ENCODE measurements at places on chromosomes 16 and 17.
A peak's percentile ranks its signal among the peaks of the same experiment; 100 is the strongest.

- DNase-seq: no peak
Observed at GRCh38 chr17:55931446-55931845, 180.6 kb downstream of the PCTP start.

- DNase-seq: no peak
Observed at GRCh38 chr16:30166202-30166902, 17.1 kb upstream of the CORO1A start.

DNA sequence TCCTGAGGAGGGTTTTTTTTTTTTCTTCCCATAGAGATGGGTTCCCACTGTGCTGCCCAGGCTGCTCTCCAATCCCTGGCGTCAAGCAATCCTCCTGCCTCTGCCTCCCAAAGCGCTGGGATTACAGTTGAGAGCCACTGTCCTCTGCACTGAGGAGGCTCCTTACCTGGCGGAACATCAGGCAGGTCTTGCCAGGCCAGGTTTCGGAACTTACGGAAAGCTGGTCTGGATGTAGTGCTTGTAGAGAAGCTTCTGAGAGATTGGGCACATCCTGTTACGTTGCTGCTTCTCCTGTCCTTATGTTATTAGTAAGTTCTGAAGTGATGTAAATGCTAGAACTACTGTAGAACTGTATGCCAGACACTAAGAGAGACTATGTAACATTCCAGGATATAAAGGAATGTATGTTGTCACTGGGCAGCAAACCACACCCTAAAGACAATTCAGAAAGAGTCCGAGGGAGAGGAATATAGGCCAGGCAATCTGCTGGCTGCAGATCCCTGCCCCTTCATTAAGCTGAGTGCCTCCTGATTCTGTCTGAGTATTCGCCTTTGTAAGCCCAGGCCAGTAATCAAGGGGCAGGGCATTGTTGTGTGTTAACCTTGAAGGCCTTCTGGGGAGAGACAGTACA lies 21.1 kb downstream of the ETV4 start:
- DNase-seq: no peak

DNA sequence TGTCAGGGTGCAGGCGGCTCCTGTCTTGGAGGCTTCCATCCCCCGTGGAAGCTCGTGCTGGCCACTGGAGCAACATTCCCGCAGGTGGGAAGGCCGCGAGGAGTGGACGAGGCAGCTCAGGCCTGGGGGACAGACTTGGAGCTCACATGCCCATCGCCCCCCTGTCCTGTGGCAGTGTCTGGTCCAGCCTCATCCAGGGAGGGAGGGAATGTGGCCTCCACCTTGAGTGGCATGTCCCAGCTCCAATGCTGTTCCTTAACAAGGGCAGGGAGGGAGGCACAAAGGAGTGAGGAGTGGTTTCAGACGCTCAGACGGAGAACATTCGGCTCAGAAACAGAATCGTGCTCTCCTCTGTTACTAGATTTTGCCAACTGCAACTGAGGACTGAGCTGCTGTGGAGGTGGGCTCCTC lies 159.4 kb upstream of the CHMP6 start:
- DNase-seq: peak; percentile 52

DNA sequence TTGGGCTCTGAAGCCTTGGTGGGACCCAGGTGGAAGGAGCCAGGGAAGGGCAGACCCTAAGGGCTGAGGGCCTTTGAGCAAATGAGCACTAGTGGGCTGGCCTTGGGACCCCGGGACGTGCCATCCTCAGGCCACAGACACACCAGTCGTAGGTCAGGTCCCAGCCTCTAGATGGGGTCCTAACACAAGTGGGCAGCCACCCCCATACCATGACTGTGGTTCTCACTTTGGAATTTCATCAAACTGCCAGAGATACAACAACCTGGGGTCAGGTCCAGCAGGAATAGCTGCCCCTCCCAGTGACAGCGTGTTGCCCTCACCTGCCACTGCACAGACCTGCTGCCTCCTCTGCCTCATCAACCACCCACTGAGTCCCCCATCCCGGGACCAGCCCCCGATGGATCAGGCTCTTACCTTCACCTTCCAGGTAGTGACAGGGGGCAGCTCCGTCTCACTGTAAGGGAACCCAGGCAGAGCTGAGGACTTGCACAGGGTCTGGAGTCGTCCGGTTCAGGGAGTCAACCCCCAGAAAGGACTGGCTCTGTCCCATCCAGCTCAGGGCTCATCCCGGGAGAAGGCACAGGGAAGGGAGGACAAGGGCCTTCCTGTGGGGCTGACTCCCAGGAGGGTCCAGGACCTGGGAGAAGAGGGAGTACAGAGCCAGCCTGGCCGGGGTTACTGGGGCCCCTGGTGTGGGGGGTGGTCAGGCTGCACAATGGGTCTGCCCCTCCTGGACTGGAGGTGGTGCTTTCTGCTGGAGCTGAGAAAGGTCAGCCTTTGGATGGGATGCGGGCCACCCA lies 40.0 kb downstream of the LGALS9 start:
- no peak for DNase-seq

DNA sequence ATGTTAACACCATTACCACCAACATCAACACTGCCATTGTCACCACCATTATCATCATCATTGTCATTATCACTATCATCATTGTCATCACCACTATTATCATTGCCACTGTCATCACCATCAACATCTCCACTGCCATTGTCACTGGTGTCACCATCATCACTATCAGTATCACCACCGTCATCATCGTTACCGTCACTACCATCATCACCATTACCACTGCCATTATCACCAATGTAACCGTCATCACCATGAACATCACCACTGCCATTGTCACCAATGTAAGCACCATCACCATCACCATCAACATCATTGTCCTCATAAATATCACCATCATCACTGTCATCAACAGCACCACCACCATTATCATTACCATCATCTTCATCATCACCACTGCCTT lies 633.2 kb upstream of the EEF2KMT start:
- DNase-seq: no peak

- DNase-seq: no peak
Observed at GRCh38 chr16:19878757-19879156, 5.9 kb downstream of the GPRC5B start.

DNA sequence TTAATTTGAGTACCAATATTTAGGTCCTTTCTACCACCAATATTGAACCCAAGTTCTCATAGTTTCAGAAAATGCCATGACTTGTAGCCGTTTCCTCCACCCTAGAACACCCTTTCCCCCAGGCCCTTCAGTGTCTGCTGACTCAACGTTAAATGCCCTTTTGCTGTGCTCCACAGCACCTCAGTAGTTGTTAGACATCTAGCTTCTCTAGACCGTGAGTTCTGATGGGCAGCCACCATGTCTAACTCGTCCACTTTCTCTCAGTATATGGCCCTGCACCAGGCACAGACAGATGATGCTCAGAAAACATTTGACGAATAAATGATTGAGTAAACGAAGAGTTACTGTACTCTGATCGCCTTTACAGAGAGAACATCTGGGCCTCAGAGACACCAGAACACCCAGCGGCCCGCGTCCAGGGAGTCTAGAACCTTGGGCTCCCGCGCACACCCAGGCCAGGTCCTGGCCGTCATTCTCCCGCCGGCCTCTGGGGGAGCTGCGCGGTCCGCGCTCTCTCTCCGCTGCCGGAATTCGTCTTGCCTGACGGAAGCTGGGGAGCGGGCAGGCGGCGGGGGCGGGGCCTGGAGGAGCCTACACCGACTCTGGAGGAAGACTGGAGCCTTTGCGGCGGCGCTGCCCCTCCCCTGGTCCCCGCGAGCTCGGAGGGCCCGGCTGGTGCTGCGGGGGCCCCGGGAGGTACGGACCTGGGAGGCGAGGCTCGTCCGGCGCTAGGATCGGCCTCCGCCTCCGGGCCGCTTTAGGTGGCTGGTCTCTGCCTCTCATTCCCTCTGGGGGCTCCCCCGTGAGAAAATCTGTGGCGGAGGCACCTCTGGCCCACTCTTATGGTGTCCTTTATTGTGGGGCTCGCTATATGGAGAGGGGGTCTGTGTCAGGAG lies at the start of gene NKIRAS2:
Gene NKIRAS2 (plus strand): TSS at position 582 of the 896 bp plus-strand sequence. CDS start 1,488 bp downstream, outside the sequence.
- DNase-seq: peak; percentile 83

- DNase-seq: no peak
Observed at GRCh38 chr17:31391496-31391949, at the start of gene RAB11FIP4. RAB11FIP4 (plus strand) TSS chr17:31391675; CDS start chr17:31391853, 178 bp downstream.

DNA sequence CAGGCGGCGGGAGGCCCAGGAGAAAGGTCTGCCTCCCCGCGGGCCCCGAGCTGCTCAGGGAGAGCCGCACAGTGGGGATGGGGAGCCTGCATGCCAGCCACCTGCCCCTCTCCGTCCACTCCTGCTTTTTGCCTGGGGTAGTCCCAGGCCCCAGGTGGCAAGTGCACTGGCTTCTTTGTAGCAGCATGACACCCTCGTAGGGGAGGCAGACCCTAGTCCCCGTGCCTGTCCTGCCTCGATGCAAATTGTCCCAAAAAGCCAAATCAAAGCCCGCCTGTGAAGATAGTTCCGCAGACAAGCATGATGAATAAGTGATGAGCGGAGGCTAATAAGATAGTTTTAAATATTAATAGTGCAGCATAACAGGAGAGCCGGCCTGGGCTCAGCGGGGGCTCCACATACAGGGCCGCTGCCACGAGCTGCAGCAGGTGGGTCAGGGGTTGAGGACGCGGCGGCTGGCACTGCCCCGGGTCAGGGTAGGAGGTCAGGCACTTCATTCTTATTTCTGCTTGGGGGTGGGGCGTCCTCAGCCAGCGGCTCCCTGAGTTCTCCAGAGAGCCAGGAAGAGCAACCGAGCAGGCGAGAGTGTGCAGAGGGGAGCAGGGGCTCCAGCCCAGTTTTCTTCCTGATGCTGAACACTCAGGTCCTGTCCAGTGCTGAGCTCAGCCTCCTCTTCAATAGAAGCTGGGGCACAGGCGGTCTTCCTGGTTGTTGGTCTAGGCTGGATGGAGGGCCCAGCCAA lies 26.8 kb downstream of the GINS2 start:
- no peak for DNase-seq

DNA sequence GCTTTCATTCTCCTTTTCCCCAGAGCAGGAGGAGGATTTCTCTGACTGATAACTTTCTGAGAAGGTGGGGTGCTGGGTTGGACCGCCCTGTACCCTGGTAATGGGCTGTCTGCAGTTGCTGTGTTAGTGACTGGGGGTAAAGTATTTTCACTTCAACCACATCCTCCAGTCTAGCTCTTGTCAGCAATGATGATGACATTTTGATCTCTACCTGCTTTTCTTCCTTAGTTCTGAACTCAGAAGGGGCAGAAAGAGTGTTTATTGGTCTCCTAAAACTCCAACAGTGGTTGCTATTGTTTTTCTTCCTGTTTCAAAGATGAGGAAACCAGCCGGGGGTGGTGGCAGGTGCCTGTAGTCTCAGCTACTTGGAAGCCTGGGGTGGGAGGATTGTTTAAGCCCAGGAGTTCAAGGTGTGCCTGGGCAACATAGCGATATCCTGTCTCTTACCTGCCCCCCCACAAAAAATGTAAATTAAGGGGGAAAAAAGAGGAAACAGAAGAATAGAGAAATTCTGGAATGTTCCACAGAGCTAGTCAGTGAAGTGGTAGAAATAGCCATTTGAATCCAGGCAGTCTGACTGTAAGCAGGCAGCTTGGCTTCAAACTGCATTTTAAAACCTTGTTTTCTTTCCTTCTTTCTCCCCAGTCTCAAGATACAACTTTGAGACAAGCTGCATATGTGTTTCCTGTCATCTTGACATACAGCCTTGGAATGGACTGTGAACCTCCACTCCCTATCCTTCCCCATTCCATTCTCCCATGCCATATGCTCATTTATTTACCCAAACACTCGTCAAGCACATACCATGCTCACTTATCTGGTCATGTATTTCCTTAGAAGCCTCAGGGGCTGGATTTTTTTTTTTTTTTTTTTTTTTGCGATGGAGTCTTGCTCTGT lies 3.3 kb upstream of the N4BP1 start:
- no peak for DNase-seq

DNA sequence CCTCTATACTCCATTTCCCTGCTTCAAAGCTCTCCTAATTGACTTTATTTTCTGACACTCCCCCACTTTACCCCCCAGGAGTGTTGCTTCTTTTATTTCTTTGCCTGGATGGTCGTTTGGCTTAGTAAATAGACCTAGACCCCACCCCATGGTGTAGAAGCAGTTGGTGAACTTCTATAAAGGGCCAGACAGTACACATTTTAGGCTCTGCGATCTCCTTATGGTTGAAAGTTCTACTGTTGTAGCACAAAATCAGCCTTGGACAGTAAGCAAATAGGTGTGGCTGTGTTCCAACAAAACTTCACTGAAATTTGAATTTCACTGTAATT lies 31.9 kb downstream of the ZNF287 start:
- no peak for DNase-seq

DNA sequence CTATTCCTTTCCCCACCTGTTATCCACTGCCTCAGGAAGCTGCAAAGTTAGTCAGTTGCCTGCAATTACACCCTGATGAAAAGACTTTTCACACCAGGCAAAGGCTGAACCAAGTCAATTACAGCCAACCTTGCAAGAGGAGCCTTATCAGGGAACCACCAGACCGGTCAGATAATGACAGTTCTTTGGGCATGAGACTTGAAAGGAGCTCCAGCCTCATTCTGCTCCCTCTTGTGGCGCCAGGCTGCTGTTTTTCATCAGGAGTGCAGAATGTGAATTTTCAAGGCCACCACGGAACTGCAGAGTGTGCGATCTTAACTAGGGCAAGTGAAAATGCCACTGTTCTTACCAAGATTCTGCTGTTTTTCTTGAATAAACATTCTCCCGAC lies 22.5 kb downstream of the DNAI2 start:
- DNase-seq: no peak

GRCh38 chr16:1193825-1194581 lies 31.1 kb downstream of the TPSG1 start:
- DNase-seq: no peak

- DNase-seq: no peak
Observed at GRCh38 chr17:82012640-82013295, 9.9 kb downstream of the CENPX start.

DNA sequence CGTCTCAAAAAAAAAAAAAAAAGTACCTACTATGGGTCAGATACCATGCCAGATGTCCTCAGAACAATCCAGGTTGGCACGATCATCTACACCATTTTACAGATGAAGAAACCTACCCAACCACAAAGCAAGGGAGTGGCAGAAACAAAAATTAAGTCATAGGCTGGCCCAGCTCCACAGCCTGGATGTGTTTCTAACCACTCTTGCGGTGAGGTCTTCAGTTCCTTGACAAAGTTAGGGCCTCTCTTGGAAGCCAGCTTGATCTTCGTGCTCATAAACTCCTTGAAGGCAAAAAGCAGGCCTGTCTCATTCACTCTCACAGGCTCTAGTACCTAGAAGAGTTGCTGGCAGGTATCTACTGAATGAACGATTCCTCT lies 6.2 kb downstream of the GGA2 start:
- no peak for DNase-seq

GRCh38 chr16:79419148-79419547 lies 181.4 kb downstream of the MAF start:
- no peak for DNase-seq

- DNase-seq: no peak
Observed at GRCh38 chr16:12184419-12184917, 207.9 kb downstream of the SNX29 start.

GRCh38 chr16:23354246-23354645 lies 52.1 kb downstream of the SCNN1B start:
- no peak for DNase-seq
